NCI-H1417 (cell line): ENCODE measurements at places on chromosomes 16 and 17.
A peak's percentile ranks its signal among the peaks of the same experiment; 100 is the strongest.

DNA sequence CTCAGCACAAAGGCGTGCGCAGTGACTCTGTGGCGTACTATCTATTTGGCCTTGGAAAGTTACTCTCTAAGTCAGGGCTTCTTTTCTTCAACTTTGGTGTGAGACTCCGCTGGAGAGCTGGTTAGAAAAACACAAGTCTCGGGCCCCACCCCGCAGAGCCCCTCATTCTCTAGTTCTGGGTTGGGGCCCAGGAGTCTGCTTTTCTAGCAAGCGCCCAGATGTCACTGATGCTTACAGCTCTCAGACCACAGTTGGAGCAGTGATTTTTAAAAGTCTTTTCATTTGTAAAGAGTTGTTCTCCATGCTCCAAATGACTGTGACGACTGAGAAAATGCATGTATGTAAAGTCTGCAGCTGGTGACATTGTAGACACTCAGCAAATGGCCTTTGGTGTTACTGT lies 582.3 kb downstream of the WWOX start:
- no peak for DNase-seq

DNA sequence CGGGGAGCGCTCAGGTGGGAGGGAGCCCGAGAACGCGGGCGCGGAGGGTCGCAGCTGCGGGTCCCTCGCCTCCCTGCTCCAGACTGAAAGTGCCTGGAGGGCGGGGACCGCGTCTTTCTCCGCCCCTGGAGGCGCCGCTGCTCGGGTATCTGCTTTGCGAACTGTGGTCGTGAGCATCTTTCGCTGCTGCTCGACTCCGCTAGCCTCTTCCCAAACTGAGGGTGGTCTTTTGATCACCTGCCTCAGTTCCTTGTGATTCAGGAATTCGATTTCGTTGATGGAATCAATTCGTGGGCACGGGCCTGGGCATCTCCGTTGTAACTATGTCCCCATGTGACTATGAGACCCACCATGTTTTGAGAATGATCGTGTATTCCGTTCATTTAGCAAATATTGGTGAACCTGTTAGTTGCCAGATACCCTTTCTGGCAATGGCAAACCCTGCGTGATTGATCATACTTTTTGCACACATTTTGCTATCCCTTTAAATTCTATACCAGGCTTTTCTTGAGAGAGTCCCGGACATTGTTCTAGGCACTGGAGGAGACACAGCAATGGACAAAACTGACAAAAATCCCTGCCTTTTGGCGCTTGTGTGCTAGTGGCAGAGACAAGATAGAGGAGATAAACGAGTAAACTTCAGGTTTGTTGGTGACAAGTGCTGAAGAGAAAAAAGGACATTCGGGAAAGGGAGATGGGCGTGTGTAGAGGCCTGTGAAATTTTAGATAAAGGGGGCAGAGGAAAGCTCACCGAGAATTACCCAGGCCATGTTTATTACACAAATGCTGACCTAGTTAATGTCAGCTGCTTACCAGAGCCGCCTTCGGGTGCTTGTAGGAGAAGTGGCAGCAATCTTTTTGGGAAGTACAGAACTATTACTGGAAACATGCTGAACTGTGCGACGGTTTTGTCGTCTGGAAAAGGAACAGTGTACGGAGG lies 948 bp downstream of the UTP18 start:
- no peak for DNase-seq

DNA sequence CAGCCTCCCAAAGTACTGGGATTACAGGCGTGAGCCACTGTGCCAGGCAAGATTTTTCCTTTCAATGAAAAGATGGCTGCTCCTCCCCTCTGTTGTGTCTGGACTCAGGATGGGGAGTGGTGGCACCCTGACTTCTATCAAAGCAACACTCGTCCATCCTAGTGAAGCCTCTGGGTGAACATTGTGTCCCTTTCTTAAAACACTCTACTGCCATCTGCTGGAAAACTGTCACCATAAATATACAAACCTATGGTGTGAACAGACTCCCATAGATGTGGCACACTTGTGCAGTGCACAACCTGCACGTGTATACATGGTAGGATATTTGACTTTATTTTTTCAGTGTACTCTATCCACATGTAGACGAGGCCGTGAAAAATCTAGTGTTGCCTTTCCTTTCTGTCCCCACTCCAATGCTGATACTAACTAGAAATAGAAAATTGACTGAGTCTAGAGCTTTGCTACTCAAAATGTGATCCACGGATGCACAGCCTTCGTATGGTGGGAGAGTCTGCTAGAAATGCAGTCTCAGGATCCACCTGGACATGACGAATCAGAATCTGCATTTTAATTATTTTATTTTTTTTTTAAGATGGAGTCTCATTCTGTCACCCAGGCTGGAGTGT lies 55.9 kb upstream of the PLCG2 start:
- peak; percentile 78 for DNase-seq

GRCh38 chr16:78842950-78843349 lies 743.5 kb downstream of the WWOX start:
- no peak for DNase-seq

DNA sequence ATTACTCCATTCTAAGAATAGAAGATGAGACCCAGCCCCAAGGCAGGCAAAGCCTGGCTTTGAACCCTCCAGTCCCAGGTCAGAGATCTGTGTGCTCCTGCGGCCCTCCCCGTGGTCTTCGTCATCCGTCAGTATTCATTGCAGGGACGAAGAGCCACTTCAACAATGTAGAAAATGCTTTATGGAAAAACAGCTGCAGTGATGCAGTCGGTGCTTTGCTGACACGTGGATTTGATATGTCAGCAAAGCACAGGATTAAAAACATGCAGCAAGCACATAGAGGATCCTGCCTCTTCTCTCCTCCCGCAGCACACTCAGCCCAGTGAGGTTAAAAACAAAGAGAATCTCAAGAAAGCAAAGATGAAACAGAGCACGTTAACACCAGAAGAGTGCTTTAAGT lies 117.1 kb upstream of the AXIN2 start:
- peak; percentile 32 for DNase-seq

DNA sequence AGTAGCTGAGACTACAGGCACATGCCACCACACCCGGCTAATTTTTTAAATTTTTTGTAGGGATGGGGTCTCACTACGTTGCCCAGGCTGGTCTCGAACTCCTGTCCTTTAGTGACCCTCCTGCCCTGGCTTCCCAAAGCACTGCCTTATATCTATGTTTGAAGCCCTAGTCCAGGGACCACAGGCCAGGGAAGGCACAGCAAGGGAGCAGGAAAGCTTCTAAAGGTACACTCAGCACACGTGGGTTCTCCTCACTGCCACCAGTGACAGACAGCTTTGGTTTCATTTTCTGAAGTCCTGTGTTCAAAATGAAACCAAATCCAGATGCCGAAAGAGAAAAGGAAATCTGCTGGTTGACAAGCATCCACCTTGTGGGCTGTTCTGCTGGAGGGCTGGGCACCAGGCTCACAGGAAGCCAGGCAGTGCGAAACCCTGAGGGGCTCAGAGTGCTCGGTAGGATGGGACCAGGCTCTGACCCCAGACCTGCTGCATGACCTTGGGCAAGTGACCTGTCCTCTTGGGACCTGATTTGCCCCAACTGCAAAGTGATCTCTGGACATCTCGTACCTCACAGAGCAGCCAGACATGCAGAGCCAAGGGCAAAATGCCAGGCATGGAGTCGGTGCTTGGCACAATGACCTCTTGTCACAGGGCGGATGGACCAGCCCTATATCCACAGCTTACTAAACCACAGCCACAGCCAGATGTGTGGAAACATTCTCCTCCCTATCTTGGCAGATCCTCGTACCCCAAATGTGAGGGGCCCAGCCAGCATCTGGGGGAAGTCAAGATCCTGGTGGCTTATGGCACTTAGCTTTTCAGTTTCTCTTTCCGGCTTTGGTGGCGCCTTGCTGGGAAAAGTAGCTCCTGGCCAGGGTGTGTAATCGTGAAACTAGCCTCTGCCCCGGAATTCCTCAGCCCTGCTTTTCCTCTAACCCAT lies 2.8 kb upstream of the SOCS1 start:
- DNase-seq: no peak

GRCh38 chr17:77129568-77130301 lies 11.0 kb upstream of the SEC14L1 start:
- no peak for DNase-seq

DNA sequence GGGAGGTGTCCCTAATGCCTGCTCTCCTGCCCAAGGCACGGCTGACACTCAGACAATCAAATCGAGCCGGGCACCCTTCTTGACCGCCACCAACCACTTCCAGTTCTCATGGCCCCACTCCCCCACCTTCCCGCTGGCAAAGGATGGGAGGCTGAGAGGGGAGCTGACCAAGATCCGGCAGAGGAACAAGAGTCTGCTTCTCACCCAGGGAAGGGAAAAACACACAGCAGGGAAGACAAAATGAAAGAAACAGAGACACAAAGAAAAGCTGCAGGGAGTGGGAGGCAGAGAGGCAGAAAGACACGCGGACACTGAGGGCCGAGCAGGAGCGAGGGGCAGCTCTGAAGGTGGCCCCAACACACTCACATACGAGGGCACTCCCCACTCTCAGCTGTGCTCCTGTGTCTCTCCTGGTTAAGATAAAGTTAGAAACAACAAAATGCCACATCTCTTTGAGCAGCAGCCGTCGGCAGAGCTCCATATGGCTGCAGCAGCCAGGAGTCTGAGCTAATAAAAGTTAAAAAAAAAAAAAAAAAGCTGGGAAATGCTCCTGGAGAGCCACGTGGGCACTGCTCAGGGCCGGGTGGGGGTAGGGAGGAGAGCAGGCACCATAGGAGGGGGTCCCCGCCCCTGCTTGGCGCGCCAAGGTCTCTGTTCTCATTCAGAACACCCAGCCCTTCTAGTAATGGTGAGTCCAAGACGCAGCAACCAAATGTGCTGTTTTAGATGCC lies 7.4 kb downstream of the LRRC75A start:
- no peak for DNase-seq

GRCh38 chr16:8370374-8371270 lies 219.7 kb downstream of the TMEM114 start:
- DNase-seq: no peak

GRCh38 chr16:24776501-24777220 lies 47.2 kb downstream of the TNRC6A start:
- DNase-seq: no peak

- DNase-seq: peak; percentile 15
Measured at GRCh38 chr17:63450551-63450950, 4.4 kb upstream of the CYB561 start.

GRCh38 chr17:49694847-49695697 lies 12.7 kb downstream of the SLC35B1 start:
- peak; percentile 69 for DNase-seq

- DNase-seq: no peak
Measured at GRCh38 chr16:47847220-47847970, 308.4 kb downstream of the ABCC12 start.

DNA sequence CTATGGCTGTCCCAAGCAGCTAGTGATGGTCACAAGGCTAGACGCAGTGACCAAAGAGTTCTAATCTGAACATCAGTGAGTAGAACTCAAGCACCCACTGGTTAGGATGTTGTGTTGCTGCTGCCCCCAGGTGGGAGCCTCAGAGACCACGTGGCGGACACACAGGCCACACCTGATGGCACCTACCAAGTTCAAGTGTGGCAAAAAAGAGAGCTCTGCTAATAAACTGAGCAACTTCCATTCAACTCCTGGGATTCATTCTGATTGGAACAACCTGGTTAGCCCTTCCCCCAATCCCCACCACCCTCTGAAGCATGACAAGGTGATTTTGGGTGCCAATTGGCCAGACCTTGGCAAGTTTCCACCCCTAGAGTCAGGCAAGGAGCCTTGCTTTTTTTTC lies 3.5 kb upstream of the LCMT1 start:
- DNase-seq: no peak

- DNase-seq: no peak
Measured at GRCh38 chr16:14013145-14013570, 58.0 kb upstream of the MRTFB start.

GRCh38 chr17:38663964-38664644 lies 10.7 kb downstream of the EPOP start:
- DNase-seq: no peak

DNA sequence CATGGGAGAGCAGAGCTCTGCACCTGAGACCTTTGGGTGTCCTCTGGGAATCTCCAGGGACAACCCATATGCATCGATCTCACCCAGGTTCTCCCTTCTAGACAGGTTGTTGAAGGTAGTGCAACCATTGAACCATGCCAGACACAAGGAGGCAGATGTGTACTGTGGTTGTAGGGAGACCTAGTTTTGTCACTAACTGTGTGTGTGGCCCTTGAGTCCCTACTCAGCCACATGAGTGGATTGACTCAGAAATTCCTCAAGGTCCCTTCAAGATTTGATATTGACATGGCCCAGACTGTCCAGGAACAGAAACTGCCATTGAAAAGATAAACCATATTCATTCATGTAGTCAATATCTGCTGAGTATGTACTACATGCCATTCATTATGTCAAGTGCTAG lies 396.4 kb upstream of the CCL2 start:
- DNase-seq: no peak

DNA sequence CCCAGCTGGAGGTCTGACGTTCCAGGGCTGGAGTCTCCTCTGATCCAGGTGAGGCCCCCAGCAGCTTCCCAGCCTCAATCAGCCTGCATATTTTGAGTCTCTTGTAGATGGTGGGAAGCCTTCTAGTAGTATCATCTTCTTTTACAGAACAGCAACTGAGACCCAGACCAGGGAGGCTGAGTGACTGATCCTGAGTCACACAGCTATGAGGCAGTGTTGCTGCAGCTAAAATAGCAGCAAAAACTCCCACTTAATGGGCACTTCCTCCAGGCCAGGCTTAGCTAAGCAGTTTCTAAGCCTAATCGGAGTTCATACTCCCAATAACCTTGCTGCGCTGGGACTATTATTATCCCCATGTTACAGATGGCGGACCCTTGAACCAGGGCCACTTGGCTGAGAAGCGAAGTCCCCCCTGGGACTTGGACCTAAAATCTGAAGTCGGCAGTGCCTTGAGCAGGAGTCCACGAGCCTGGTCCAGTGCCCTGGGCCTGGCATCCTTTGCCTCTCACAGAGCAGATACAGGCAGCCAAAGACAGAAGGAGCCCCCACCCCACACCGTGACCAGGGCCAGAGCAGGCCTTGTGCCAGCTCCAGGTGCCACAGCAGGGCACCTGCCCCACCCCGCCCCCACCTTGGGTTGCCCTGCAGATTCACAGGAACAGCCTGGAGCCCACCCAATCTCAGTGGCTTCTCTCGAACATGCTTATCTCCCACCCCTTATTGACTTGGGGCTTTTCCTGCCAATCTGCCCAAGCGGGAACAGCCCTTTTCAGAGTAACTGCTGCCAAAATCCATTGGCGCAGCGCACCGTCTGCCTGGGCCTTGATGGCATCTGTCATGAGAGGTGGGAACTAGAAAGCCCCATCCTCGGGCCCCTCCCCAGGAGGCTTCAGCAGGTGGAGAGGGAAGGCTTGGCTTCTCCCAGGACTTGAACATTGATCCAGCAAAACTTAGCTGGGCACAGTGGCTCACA lies 65.1 kb downstream of the SOCS1 start:
- no peak for DNase-seq

GRCh38 chr16:60712144-60712543 lies 1324.1 kb downstream of the CDH8 start:
- DNase-seq: no peak

- no peak for DNase-seq
Measured at GRCh38 chr16:56275076-56275475, 83.8 kb downstream of the GNAO1 start.

GRCh38 chr16:29835926-29836325 lies 15.7 kb downstream of the MVP start:
- no peak for DNase-seq

- DNase-seq: peak; percentile 47
Measured at GRCh38 chr16:1424028-1424427, 3.5 kb upstream of the UQCC4 start.

- no peak for DNase-seq
Measured at GRCh38 chr17:41451154-41451728, 10.5 kb upstream of the KRT38 start.

- DNase-seq: peak; percentile 58
Measured at GRCh38 chr17:74190154-74190553, 13.3 kb upstream of the RPL38 start.

- no peak for DNase-seq
Measured at GRCh38 chr17:57370037-57370581, 113.8 kb downstream of the MSI2 start.
